Activated CD4-positive, alpha-beta T cell treated with anti-CD3 and anti-CD28 coated beads, Interleukin-2, amount 10 ng/mL, durations not matched to agents 7 days and 5 days (primary cell): ENCODE measurements at places on chromosomes 6 and 20. TPM values are rescaled to one million over a fixed set of nuclear protein-coding genes. Genes with fewer than 3 reads are reported as not detected.
A peak's percentile ranks its signal among the peaks of the same experiment; 100 is the strongest.

The MLN gene
- total RNA-seq = not detected

DNA sequence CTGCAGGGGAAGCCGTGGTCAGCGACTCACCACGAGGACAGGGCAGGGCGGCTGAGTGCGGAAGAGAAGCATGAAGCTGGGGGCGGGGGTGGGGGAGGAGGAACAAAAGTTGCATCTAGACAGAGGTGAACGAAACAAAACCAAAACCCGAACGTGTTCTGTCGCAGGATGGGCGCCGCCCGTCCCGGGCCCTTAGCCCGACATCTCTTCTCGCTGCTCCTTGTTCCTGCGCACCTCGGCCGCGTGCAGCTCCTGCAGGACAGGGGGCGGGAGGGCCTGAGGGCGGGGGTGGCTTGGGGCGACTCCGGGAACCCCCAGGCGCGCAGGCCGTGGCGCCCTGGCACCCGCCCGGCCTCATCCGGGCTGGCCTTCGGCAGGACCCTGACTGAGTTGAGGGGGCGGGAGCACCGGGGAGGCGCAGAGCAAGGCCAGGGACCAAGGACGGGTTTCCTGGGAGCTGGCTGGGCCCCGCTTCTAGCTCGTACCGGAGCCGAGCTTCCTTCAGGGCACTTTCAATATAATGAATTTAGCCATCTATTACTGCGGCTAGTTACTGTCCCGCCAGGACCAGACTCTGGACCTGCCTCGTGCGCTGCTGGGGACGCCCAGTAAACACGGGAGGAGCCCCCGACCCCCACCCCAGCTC, 12.0 kb downstream of the STMN3 start:
- DNase-seq = peak; percentile 72

DNA sequence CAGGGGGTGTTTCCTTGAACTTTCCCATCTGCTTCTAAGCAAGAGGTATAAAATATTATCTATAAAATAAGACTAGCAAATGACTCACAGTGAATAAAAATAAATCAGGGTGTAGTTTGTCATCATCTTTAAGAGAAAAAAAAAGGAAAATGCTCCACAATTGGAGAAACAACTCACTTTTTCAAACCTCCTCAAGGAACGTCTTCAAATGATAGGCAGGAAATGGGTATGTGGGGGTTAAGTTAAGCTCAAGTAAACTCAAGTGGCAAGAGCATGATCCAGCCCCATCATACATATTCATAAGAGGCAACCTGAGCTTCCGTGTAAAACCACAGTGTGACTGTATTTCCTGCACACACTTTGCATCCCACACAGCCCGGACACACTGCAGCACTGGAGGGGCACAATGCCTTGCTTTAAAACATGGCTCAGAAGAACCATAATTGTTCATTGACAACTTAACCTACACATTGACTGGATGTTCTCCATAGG, 58.5 kb upstream of the CEP85L start:
- peak; percentile 86 for DNase-seq

- DNase-seq = no peak
Observed at GRCh38 chr6:133436652-133437051, 195.5 kb downstream of the EYA4 start.

The PRL gene
- not detected for total RNA-seq

- no peak for DNase-seq
Observed at GRCh38 chr6:89662659-89663223, 24.2 kb upstream of the LYRM2 start.

The LY6G6D gene
- not detected for total RNA-seq

The SIM1 gene
- total RNA-seq = not detected

- DNase-seq = no peak
Observed at GRCh38 chr6:167998215-167998614, 744 bp downstream of the KIF25 start.

The CALHM4 gene
- not detected for total RNA-seq

GRCh38 chr6:109186012-109186411, 90.7 kb downstream of the CEP57L1 start:
- no peak for DNase-seq

- DNase-seq = no peak
Observed at GRCh38 chr6:168906391-168906790, 347.3 kb downstream of the THBS2 start.

DNA sequence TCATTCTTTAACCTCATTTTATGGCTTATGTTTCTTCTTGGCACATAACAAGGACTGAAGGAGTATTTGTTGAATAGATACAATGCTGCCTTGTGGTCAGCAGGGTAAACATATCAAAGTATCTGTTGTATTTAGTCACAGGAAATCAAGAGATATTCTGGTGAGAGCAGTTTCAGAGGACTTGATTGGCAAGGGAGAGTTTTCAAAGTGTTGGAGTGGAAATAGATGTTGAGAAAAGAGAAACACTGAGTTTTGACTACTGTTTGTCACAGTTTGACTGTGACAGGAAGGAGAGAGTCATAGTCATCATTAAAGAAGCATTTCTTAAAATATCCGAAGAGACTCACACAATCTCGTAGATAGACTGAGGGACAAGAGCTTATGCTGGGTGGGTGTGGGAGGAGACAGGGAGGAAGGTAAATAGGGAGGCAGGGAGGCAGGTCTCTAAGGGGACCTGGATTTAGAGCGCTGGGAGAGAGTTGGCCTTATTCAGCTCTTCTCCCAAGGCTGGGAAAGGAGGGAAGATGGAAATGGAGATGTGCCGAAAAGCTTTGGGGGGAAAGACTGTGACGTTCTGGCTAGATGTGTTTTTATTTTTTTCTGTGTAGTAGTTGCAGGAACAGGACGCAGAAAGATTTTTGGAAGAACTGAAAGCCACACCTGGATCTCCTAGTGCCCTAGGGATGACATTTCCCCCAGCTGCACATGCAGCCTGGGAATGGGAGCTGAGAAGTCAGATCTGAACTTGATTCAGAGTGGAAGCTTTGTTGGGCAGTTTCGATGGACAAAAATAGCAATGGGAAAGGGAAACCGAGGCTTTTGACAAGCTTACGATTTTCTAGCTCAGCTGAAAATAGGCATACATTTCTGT, 65.0 kb upstream of the IFNGR1 start:
- DNase-seq = no peak

GRCh38 chr6:22068561-22069305, 228.1 kb downstream of the PRL start:
- DNase-seq = no peak

DNA sequence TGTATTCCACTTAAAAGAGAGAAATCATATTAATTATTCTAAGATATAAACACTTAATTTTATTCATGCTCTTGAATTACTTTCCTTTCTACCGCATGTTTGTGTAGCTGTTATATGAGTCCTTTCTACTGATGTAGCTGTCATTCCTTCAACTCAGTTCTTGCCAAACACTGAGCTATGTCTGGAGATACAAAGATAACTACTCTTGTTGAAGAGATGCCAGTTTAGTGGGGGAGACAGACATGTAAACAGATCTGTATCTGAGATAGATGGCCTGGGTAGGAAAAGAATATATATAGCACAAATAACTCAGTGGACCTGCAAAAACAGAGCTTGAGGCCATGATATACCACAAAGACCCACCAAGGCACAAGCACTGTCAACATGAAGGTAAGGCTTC, 157.3 kb downstream of the BTBD9 start:
- no peak for DNase-seq

GRCh38 chr6:786946-787763, 94.2 kb upstream of the EXOC2 start:
- peak; percentile 11 for DNase-seq

DNA sequence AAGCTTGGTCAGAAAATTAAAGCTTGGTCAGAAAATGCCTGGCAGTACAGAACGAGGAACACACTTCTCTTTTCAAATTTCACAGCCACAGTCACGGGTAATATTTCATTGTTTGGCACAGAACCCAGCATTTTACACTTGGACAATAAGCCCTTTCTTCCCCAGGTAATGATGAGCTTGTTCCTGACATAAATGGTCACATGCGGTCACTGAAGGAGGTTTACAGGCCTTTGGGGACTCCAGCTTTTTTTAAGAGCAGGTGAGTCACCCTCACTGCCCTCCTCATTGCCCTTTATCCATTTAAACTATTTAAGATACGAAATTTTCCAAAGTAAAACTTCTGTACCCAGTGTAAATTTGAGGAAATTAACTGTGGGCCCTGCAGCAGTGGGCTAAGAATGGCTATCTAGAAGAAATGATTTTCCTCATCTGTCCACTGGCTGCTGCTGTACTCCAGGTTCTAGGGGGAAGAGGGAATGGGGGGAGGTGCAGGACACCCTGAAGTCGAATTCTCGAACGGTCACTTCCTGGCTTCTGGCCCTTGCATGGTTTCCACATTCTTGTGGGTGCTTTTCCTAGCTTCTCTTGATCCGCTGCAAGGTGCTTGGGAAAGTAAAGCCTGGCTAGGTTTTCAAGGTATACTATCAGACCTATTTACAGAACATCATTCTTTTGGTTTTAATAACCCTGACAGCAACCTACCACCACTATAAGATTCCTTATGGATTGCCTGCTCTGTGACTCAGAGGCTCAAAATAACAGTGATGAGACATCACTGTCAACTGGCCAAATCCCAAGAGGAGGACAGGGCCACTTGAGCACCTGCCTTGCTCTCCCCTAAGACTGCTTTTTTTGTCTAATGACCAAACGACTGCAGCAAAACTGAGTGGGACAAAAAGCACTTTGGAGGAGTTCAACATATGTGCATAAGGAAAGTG, 75.8 kb downstream of the PREP start:
- DNase-seq = no peak

DNA sequence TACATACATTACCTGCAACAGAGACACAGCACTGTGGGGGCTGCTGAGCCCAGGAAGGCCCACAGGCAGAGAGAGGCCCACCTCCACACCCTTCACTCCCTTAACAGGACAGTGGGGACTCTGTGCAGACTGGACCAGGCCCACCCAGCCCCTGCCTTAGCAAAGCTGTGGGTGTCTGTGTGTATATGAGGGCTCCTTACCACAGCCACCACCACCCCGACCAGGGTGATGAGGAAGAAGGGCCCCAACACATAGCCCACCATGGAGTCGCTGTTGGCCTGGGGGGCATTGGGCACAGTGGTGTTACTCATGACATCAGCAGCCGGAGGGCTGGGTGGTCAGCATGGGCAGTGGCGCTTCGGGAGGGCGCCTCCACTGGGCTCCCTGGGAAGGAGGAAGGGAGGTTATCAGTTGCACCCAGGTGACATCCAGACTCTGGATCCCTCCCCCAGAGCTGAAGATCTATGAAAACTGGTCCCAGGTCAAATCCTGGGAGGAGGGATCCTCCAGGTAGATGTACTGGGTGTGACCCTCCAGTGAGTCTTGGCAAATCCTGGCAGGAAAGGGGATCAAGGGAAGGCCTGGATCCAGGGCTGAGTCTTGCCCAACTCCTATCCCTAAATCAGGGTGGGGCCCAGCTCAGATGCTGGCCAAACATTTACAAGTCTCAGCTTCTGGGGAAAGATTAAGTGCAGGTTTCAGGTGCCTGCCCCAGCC, 1.2 kb downstream of the SMIM29 start:
- DNase-seq = no peak

The KCNK17 gene
- not detected for total RNA-seq

- no peak for DNase-seq
Observed at GRCh38 chr6:72140795-72141194, 254.4 kb downstream of the RIMS1 start.

- DNase-seq = no peak
Observed at GRCh38 chr6:152984513-152984872, 1.7 kb upstream of the FBXO5 start.

The CRYBG1 gene
- total RNA-seq = 41.1 TPM

DNA sequence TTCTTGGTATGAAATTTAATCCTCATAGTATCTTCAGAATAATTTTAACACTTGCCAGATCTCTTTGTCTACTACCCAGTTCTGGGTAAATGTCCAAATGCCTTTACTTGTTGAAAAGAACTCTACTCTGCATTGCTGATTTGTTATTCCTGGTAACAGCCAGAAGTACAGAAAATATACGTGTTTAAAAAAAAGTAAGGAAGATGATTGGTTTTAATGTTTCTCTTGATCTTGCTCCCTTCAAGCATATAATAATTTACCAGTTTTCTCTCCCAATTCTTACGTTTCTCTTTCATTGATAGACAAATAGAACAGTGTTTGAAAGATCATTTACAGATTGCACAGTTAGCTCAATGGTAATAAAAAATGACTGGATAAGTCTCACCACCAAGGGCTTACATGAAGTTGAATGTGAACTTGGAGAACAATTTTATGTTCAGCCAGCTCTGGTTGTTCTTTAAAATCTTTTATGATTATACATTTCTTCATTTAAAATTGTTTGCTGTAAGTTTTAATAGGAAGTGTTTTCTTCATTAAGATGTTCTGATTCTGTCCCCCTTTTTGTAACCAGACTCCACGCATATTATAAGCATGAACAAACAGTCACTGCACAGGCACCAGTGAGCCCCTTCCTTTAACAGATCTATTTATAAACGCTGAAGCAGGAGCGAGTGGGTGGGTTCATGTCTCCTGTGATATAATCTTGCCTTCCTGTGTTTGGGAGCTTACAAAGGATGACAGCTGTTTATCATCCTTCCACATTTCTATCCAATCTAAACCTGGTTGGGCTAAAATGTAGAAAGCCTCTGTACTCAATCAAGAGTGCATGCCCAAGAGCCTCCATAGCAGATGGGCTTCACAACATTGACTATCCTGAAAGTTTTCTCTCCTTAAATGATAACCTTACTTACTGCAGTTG, 299.5 kb downstream of the PRL start:
- no peak for DNase-seq

The PAX1 gene
- not detected for total RNA-seq
